Mucosa of descending colon (tissue), 3 donors: ENCODE measurements at places on chromosomes 5 and 9. TPM values are rescaled to one million over a fixed set of nuclear protein-coding genes. Genes with fewer than 3 reads are reported as not detected.

SLC36A3 gene
- not detected for total RNA-seq

FCN2 gene
- total RNA-seq, result not detected

NRG2 gene
- total RNA-seq, result 0.89 TPM

KLHL3 gene
- 5.4 TPM for total RNA-seq

GABRA6 gene
- not detected for total RNA-seq

FAM78A gene
- total RNA-seq, result 3.9 TPM

IL3 gene
- not detected for total RNA-seq

SPIN1 gene
- 67.7 TPM for total RNA-seq

IL13 gene
- not detected for total RNA-seq

C1QTNF2 gene
- 1.5 TPM for total RNA-seq

KCNV2 gene
- not detected for total RNA-seq

DNA sequence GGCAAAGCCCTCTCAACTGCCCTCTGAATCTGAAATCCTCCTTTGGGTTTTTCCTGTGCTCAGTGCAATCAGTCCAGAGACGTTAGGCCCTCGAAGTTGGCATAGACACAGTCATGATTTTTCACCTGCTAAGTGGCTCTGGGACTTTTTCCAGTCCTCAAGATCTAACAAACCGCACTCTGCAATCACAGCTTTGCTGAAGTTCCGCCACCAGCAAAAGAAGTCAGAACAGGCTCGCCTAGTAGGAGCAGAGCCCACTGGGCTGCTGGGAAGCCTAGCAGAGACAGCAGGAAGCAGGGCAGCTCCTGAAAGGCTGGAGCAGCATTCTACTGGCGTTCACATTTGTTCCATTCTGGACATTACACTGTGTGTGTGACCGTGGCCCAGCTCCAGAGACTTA, 222.8 kb upstream of the KIF2A start:
- no peak for DNase-seq

GRCh38 chr5:135533794-135534193, 2.0 kb downstream of the NEUROG1 start:
- no peak for DNase-seq

DNA sequence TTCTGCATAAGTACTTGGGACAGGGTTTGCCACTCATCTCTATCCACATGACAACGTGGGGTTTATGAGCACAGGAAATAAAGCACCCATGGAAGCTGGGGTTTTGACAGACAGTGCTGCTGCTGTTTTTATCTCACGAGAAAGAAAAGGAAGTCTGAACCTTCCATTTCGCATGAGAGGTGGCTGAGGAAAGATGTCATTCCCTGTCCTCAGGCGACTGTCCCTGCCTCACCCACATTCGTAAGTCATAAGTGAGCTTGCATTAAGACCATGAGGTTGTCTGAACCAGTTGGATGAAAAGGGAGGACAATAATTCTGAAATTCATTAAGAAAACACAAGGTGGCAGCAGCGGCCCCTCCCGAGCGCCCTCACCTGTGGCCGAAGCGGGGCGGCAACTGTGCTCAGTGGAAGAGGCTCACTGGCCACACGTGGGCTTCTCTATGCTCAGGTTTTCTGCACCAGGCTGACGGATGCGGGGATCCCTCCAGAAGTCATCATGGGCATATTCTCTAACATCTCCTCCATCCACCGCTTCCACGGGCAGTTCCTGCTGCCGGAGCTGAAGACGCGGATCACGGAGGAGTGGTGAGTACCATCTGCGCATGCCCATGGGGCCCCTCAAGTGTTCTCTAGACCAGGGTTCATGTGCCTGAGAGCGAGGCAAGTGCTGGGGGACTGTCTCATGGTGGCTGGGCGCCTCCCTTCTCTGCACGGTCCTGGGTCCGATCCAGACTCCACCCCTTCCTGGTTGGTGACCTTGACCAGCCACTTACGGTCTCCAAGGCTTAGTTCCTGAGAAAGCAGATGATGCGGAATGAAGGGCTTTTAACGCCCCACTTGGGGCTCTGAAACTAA, 54.7 kb upstream of the SUSD3 start:
- no peak for DNase-seq

GRCh38 chr5:78706381-78706780, 57.8 kb upstream of the LHFPL2 start:
- DNase-seq, result no peak

GRCh38 chr9:104556830-104557634, 11.9 kb upstream of the OR13C8 start:
- no peak for DNase-seq

- peak; percentile 72 for DNase-seq
These were observed 37.9 kb upstream of the GABRP start for GRCh38 chr5:170745481-170746071.

DNA sequence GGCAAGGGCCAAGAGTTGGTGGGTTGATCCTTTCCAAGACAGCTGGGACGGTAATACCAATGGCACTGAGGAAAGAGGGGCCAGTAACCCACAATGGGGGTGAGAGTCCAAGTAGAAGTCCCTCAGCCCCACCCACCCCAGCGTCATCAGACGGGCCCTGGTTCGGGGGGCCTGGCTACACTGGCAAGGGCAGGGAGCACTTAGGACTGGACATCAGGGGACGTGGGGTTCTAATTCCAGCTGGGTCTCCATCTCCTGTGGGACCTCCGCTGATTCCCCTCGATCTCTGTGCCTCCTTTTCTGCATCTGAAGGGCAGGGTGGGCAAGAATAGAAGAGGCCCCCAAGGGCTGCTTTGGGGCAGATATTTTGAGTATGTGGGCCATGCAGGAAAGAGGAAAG, 53.5 kb upstream of the FCN1 start:
- no peak for DNase-seq

- no peak for DNase-seq
These were observed 233.6 kb downstream of the SYK start for GRCh38 chr9:91034976-91035824.

GRCh38 chr9:129471201-129472019, 149.5 kb downstream of the C9orf50 start:
- DNase-seq, result peak; percentile 12

- no peak for DNase-seq
These were observed 150.8 kb downstream of the ROR2 start for GRCh38 chr9:91799113-91799744.

DNA sequence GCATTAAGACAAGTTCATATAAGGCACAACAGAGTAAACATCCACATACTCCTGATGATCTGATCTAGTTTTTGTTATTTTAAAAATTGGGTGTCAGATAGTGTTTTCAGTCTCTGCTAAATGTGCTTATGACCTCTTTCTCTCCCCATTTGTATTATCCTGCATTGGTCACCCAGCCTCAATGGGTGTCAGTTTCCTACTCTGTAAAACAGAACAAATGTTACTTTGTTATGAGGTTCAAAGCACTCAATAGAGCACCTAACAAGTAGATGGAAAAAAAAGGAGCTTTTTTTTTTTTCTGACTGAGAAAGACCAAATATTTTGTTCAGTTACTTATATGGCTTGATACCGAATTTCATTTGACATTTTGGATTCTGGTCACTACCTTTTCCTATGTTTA, 33.6 kb upstream of the RASGRF2 start:
- no peak for DNase-seq

- DNase-seq, result no peak
These were observed 198.9 kb upstream of the SGCD start for GRCh38 chr5:156128026-156128425.

GRCh38 chr5:77924081-77924480, 147.9 kb upstream of the TBCA start:
- no peak for DNase-seq

DNA sequence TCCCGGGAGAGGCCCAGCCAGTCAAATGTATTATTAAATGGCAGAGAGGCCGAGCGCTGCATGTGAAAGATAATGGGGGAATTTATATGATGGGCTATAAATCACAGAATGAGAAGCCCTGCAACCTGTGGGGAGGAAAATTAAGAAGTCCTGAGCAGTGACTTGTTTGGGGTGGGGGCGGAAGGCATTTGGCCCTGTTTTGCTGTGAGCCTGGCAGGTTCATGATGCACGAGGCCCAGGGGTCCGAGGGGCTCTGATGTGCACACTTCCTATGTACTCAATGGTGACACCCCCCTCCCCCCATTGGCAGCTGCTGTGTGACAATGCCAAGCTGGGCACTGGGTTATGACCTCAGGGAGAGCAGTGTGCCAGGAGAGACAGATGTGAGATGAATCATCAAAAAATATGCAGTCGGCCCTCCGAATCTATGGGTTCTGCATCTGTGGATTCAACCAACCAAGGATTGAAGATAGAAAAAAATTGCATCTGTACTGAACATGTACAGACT, 13.7 kb upstream of the DAB2IP start:
- DNase-seq, result no peak

- DNase-seq, result no peak
These were observed 47.9 kb upstream of the TMEM215 start for GRCh38 chr9:32735476-32735875.

DNA sequence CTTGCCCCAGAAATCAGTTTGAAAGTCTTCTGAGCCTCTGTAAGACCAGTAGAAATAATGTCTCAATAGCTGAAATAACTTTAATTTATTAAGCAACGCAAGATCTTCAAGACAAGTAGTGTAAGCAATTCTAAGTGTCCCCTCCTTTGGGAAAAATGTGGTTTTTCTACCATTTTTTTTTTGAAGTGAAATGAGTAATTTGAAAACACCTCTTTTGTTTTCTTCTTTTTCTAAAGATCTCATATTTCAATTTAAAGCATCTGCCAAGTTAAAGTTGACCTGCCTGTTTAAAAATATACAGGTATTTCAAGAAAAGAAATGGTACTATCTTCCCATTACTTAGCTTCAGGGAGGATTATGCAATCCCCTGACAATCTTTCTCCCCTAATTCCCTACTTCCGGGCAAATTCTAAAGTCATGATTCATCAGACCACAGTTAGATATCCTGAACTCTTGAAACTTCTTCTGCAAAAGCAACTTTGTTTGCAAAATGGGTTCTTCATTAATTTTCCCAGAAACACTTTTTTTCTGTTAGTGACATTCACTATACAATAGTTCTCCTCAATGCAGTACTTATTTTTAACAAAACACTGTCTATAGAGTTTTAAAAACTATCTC, 7.8 kb upstream of the ANXA1 start:
- no peak for DNase-seq

DNA sequence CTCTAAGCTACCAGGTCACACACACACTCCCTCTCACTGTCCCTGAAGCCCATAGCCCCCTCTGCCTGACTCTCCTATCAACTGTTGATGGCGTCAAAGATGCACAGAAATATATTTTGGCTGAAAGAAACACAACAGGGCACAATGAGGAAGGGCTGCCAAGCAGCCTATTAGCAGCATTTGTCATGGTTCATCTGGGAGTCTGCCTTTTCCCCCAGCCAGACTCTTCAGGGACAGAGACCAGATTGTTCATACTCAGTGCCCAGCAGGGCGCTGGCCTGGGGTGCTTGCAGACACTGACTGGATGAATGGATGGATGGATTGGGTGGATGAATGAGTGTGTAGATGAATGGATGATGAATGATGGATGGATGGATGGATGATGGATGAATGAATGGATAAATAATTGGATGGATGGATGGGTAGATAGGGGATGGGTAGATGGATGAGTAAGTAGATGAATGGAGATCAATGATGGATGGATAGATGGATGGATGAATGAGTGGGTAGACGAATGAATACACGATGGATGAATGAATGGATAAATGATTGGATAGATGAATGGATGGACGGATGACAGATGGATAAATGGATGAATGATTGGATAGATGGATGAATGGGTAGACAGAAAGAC, 90.5 kb downstream of the ADAMTS2 start:
- DNase-seq, result no peak

GRCh38 chr5:135565266-135565665, 13.5 kb downstream of the CXCL14 start:
- DNase-seq, result no peak

DNA sequence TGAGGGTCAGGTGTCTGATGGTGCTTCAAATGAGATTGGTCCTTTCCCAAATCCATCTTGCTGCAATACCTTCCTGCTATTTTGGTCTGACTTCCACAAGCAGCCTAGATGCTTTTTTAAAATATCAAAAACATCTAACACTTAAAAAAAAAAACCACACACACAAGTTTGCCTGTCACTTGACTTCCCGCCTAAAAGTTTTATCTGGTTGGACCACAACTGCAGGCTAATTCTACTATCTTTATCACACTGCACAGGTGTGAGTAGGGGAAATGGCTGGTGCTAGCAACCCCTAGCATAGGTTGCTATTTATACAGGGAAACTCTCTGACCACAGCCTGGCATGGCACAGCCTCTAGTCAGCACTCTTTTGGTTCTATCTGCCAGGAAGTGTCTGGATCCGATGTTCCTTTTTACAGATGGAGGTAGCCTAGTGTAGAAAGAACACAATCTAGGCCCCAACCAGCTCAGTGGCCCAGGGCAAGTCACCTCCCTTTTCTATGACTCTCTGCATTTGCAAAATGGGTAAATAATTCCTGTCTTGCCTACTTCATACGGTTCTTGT, at the start of gene HEMGN:
Gene HEMGN, minus strand, starts transcription at position 92 of the 564 bp plus-strand sequence. Its CDS starts 36 bp downstream, at position 56.
- DNase-seq, result no peak

DNA sequence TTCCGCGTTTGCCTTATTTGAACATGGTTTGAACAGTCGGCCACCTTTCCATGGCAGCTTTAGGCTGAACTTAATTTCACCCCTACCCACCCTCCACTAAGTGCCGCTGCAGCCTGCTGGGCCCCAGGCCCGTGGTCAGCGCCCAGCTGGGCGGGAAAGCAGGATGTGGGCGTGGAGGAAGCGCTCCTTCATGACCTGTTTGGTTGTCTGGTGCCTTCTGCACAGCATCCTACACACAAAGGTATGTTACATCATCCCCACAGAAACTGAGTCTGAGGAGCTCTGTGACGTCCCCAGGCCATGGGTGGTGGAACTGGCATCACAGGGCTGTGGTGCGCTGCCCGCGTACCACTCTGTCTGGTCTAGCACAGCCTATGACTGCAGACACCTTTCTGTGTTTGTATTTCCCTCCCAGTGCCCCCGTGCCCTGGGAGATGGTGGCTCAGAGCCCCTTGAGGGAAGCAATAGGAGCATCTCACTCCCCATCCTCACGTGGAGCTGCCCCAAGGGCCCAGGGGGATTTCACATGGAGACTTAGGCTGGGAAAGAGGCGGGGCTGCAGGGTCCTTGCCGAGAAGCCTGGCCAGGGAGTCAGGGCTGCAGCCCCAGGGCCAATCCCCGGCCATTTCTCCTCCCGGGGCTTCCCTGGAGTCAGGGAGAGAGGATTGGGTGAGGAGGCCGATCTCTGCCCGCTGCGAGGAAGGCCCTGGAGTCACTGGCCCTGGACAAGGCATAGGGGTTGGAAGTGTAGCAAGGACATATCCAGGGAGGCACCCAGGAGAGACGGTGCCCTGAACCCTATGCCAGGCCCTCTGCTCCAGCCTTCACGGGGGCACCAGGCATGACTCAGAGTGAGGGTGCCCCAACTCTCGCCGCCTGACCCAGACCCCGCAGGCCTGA, 37.5 kb upstream of the SUSD3 start:
- peak; percentile 40 for DNase-seq

GRCh38 chr5:178465861-178466288, 124.3 kb downstream of the COL23A1 start:
- no peak for DNase-seq
